Mesendoderm (in vitro differentiated cells): ENCODE measurements at places on chromosomes 4 and X.

- no peak for DNase-seq
Observed at GRCh38 chr4:60359746-60360367, 840.3 kb upstream of the ADGRL3 start.

GRCh38 chr4:14254926-14255325 is 627.4 kb upstream of the BOD1L1 start:
- no peak for DNase-seq

DNA sequence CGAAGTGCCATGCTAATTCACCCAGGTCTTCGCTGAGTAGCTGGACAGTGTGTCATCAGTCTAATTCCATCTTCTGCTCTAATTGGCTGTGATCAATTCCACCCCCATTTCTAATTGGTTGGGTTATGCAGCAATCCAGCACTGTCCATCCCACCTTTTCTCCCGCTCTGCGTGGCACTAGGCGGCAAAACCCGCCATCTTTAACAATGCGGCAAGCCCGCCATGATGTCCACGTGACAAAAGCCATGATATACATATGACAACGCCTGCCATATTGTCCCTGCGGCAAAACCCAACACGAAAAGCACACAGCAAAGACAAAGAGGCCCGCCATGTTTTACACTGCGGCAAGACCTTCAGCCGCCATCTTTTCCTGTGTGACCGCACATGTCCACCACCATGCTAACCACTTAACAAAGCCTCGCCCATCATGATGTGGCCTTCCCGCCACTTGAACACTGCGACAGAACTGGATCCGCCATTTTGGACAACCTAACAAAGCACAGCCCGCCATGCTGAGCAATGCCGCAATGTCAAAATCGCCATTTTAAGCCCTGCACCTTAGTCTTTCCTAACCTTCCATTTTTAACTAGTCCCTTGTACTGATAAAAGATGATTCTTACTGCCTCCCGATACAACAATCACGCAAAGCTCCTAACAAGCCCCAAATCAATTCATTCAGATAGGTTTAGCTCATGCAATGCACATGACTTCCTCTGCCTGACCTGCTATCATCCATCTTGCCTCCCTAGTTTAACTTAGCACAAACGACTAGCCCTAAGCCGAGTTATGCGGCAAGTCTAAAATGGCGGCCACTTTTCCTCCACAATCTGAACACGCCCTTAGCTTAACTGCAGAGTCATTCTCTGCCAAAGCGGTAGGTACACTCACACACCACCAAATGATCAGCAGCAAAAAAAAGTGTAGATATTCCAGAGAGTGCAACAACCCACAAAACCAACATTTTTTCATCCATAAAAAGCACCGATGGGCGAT is 288.3 kb downstream of the CHIC1 start:
- DNase-seq: no peak

DNA sequence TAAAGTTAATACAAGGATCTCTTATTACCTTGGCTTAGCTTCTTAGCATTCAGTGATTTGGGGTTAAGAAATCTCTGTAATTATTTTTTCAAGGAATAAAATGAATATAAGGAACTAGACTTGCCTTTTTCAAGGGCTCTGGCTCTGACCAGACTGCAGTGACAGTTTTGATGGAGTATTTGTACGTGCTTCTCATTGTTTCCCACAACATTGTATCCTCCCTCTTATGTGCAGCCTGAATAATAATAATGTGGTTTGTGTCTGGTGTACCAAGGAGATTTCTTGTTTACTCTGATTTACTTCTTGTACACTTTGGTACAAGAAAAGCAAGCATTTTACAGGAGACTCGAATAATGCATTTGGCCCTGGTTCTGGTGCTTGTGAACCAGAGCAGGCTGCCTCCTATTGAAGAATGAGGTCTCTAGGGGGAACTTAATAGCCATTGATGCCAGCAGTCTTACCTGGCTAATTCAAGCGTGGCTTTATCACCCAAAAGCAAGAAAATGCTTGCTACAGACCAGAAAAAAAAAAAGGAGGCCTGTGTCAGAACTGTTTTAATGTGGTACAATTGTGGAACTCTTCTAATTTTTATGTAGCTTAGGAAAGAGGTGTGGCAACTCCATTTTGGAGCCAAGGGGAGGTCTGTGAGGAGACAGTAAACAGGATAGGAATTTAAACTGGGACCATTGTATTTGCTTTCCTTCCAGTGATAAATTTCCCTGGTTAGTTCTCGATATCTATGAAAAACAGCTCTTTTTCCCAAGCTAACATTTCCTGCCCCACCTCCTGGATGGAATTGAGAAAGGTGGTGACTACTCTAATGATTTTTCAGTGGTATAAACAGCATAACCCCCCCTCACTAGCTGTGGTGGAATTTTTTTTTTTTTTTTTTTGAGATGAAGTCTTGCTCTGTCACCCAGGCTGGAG is 5.6 kb downstream of the OTC start:
- DNase-seq: no peak

DNA sequence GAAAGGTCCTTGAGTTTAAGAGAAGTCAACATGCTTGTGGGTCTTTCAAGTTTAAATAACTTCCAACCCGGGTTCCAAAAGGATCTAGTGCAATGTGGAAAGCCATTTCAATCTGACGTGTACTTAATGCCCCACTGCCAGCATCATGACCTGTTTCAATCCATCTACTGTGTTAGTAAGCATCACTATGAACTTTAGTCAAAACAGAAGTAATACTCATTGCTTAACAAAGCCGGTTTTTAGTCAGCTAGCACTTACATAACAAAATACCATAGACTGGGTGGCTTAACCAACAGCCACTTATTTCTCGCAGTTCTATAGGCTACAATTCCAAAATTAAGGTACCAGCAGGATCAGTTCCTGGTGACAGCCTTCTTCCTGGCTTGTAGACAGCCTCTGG is 677.5 kb downstream of the DMD start:
- DNase-seq: no peak

GRCh38 chr4:183905081-183905592 is at the start of gene STOX2:
Gene STOX2 (plus strand): TSS chr4:183905307. CDS start chr4:183906791, 1,484 bp downstream.
- peak; percentile 93 for DNase-seq

DNA sequence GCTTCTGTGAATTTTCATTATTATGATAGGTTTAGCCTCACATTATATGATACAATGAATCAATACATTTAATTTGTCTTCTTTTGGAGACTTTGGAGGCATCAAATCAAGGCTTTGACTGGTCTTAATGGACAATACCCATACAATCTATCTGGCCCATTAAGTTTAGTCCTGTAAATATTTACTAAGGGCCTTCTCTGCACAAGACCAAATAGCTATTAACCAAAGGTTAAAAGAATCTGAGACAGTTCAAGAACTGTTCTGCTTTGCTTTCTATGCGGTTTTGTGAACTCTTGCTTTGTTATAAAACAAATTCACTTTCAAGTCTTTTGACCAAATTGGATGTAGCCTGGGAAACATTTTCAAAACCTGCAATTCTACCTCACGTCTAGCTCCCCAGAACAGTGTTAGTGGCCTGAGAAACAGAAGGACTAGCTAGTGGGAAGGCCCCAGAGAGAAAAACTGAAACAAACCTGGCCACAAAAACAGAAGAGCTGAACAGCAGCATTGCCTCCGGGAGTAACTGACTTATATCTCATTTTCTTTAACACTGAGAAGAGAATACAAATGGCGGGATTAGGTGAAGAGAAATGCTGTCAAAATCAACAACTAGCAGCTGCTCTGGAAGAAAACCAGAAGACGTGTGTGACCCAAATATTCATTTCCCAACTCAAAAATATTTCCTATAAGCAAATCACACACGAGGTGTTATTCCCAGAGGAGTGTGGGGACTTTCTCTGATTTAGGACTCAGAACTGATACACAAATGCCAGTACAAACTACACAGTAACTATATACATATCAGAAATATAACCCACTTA is 548 bp downstream of the TLR1 start:
- no peak for DNase-seq

- DNase-seq: peak; percentile 72
Observed at GRCh38 chr4:181728305-181728966, 514.8 kb upstream of the TENM3 start.

- DNase-seq: peak; percentile 85
Observed at GRCh38 chr4:112916868-112917267, 132.6 kb upstream of the ANK2 start.

GRCh38 chr4:129327637-129328036 is 231.7 kb downstream of the C4orf33 start:
- no peak for DNase-seq

DNA sequence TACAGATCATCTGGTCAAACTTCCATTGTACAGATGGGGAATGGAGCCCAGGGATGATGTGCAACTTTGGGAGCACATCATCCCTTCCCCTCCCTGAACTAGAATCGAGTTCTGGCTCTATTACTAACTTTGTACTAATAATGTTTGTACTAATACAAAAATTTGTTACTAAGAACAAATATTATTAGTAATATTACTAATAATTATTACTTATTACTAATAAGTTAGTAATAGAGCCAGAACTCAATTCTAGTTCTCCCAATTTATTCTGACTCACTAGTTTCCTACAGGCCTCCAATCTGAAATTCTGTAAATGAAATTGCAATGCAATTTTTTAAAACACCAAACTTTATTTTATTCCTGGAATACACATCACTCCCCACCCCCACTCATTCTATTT is 47.9 kb upstream of the CD40LG start:
- DNase-seq: no peak

DNA sequence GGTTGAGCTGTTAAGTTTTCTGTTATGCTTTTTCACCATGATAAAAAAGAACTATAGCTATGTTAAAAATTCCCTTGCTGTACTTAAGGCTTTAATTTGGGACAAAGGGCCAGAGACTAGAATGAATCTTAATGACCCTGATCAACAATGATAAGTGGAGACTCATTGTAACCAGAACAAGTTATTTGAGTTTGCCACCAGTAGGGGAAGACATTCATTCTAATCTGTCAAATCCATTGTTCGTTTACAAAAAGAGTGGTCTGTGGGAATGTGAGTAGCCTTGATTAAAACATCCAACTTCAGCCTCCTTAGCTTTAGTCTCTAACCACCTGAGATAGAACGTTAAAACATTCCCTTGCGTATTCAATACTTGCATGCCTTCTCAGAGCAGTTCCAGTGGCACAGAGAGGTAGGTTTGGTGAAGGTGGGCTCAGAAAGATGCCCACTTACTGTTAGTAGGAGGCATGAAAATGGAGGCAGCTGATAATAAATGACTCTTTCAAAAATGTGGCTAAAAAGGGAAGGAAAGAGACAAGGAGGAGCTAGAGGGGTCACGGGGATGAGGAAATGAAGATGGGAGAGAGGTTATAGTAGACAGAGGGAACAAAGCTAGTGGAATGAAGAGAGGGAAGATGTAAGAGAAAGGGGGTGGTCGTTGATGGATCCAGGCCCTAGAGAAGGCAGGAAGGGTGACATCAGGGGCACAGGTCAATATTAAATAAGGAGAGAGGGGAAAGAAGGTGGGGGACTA is 66.2 kb downstream of the EGF start:
- DNase-seq: peak; percentile 78

- peak; percentile 61 for DNase-seq
Observed at GRCh38 chr4:83250687-83251446, 33.7 kb downstream of the COQ2 start.

GRCh38 chr4:169309326-169309967 is 38.7 kb upstream of the SH3RF1 start:
- DNase-seq: no peak

DNA sequence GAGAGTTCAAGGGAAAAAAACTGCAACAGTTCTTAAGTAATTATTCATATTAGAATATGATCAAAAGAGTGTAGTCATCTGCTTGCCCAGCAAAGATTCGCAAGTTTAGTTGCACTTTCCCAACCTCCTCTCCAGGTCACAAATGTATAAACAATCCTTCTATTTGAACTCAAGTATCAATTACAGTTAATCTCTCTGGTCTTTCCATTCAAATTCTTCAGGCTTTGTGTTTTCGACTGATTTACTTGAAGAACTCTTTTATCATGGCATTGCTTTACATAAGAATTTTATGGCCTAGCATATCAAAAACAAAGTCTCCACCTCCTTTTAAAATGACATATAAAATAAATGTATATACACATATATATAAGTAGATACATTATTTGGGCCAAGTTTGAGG is 1009.6 kb upstream of the DIAPH2 start:
- DNase-seq: no peak

GRCh38 chr4:87066403-87067123 is 131.8 kb downstream of the AFF1 start:
- no peak for DNase-seq

DNA sequence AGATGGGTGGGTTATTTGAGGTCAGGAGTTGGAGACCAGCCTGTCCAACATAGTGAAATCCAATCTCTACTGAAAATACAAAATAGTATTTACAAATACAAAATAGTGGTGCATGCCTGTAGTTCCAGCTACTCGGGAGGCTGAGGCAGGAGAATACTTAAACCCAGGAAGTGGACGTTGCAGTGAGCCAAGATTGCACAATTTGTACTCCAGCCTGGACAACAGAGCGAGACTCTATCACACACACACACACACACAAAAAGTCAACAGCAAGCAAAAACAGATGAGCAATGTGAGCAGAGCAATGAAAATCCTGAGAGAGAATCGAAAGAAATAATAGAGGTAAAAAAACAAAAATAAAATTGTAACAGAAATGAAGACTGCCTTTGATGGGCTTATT is 168.8 kb downstream of the PCDH18 start:
- no peak for DNase-seq

- DNase-seq: peak; percentile 79
Observed at GRCh38 chr4:76897536-76898384, at the start of gene SOWAHB. Gene SOWAHB (minus strand): TSS chr4:76898144. CDS start chr4:76897849, 295 bp downstream.

- DNase-seq: no peak
Observed at GRCh38 chr4:44725726-44726037, 674 bp downstream of the GNPDA2 start.

DNA sequence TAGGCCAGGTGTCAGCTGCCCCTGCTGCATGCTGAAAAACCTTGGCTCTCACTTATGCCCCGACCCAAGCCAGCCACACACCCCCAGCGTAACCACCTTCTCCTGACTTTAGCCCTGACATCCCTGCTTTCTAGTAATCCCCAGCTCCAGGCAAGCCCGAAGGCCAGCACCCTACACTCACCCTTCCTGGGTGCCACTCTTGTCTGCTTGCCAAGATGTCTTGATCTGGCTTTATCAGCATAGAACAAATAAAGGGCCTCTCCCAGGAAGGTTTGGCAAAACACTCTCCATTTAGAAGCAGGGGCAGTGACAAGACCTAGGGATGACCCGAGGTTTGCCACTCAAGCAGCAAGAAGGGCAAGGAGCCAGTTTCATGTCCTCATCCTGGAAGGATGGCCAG is 6.8 kb upstream of the MAP9 start:
- DNase-seq: no peak

DNA sequence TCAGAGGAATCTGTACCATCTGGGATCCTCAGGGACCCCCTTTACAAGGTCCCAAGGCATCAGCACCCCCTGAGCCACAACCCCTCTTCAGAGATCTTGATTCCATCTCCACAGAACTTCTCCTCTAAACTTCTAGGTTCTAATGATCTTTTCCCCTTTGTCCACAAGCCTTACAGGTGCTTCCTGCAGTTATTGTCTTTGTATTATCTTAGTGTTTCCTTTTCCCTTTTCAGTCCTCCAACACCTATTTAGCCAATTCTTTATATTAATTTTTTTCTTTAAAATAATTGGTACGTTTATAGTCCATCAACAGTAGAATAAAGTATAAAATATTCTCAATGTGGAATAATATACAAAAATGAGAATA is 35.2 kb upstream of the FAM241A start:
- no peak for DNase-seq
